Right cardiac atrium (tissue), 5 donors: ENCODE measurements at places on chromosomes 11 and 22.

DNA sequence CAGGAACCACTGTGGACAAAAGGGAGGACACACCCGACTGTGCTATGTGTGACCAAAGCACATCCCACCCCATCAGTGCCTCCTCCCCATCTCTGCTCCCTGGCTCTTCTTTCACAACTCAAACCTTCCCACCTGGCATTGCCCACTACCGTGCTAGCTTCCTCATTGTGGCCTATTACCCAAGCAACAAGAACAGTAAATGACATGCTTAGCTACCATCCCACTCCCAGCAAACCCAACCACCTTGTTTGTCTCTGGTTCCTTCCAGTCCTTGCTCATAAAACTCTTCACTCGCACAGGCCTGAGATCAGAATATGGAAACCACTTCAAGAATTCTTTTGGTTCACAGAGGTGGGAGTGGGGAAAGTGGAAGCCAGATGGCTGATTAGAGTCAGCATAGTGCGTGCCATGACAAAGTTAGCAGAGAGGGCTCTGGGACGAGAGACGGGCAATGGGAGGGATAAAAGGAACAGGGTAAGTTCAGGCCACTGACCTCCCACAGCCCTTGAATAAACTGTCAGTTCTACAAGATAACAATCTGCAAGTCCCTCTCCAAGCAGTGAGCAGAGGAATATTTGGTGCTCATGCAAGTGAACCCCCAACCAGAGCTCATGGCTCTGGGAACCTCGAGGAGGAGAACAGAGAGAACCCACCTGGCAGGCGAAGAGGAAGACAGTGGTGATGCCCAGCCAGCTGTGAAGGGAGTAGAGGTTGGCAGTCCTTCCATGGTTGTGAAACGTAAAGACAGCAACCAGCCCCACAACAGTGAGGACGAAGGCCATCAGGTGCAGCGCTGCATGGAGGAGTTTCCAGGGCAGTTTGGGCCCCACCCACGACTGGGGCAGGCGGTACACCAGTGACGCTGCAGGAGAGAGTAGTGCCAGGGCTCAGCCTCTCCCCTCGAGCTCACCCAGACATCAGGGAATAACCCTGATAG lies 8.3 kb downstream of the CYB561A3 start:
- no peak for DNase-seq

DNA sequence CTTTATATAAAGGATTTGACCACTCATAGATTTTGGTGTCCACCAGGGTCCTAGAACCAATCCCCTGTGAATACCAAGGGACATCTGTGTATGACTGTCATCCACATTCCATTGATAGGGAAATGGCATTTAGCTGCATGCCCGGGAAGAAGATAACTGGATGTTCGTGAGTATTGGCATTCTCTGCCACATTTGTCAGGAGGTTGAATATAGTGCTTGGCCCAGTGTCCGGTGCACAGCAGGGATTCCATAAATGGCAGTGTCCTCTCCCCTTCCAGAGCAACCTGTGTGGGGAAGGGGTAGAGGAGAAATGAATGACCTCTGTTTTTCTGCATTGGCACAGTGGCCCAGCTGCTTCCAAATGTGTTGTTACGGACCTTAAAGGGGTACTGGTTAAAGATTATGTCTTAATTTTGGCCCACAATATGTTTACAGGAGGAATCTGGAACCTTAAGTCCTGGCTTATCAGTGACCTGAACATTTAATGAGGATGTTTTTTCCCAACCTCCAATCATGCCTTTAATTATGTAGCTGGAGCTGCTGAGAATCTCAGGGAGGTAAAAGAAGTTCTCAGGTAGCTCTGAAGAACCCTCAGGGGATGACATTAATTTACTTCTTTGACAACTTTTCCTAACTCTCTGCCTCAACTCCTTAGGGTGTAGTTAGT lies 33.6 kb upstream of the OR4B1 start:
- no peak for DNase-seq

DNA sequence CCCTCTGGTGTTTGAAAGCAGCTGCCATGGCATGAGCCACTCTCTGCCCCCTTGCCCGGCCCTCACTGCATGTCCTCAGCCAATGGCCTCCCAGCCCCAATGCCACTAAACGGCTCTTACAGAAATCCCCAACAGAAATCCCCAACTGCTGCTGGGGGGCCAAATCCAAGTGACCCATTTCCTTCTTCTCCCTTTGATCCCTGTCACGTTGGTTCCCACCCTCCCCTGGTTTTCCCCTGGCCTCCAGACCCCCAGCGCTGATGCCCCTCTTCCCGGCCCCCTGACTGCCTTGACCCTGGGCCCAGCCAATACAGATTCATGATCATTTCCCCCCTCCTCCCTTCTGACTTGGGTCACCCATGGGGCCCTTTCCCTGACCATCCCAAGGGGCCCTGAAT lies 30.9 kb downstream of the IGLL1 start:
- DNase-seq: peak; percentile 11

- no peak for DNase-seq
Measured at GRCh38 chr22:17443405-17444203, 74.3 kb downstream of the CECR2 start.

DNA sequence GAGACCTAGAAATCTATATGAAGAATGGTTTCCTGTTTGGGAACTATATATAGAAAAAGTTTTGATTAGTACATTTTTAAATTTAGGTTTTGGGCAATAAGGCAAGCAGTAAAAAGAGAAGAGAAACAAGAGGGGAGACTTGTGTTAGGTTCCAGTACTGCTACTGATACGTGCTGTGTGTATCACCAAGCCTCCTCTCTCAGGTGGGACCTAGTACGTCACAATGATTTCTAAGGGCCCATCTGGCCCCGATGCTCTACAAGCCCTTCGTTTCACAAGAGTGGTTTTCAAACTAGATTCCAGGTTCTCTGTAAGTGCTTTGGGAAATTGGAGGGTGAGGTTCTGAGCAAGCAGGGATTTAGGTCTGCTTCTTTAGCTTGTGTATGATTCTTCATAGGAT lies 39.2 kb downstream of the USP35 start:
- no peak for DNase-seq

DNA sequence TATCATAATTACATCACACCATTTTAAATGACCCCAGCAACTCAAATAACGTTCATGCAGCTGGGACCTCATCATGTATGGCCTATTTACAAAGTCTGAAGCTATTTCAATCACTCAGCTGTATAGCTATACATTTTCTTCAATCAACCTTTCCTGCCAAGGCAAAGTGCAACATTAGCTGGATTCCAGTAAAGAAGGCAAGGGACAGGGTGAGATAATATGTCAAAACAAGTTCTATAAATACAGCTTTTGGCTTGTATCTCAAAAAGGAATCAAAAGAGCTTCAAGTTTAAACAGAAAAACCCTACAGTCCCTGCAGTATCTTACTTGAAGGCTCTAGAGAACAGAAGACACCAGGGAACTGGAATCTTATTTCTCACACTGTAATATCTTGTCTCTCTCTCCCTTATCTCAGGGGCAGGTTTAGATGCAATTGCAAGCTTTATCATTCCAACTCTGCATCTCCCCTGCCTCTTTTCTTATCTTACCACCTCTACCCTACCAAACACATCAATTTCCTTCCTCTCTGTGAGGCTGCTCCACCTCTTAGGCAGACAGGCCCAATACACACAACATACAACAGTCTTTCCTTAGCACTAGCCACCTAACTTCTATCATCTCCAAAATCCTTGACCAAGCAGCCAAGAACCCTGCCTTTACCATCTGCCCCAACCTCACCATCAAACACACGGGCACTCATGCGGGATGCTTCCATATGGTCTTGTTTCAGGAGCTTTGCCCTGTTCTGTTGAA lies 34.5 kb downstream of the CELF1 start:
- DNase-seq: no peak

DNA sequence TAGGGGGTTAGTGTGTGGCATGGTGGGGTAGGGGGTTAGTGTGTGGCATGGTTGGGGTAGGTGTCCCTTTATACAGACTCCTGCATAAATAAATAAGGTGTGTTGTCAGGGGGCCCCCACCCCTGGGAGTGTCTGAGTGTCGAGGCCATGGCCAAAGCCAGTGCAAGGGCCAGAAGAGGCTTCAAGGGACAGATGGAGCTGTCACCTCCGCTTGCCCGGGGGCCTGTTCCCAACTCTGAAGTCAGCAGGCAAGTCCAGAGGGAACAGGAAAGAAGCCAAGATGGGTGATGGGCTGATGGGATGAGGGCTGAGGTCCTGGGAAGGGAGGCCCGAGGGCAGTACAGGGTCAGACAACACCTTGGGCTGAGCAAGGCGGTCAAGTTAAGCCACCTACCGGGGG lies 997.8 kb downstream of the BRD1 start:
- DNase-seq: no peak

GRCh38 chr11:126475014-126475991 lies 119.8 kb downstream of the ST3GAL4 start:
- DNase-seq: peak; percentile 74
